ENCODE measurements at places on chromosomes 2 and 18.

- DNase-seq, result no peak
Observed at GRCh38 chr2:31287654-31288053, 53.7 kb downstream of the EHD3 start.

DNA sequence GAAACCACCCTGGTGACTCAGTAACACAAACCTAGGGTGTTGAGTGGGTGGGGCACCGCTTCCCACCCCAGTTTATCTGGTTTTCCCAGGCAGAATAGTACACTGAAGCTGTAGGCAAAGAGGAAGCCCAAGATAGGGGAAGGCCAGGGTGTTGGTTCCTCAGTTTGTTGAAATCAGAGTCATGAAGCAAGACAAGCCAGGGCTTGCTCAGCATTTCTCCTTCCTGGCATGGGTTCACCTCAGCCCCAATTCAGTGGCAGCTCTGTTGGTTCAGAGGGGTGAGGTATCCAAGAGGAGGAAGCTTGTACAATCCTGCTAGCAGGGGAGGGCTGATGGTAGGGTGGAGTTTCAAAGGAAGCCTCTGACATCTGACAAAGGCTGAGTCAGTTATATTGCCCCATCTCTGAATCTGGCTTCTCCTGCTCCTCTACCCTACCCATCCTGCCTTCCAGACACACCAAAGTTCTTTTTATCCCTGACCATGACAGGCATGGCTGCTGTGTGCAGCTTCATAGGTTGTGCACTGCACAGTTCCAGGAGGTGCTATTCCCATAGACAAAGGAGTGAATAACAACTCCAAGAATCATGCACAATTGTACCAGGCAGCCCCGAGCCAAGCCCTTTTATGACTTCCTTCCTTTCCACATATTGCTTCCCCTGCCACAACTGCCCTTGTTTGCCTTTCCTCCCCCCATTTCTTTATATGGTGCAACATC lies 24.9 kb upstream of the RAB10 start:
- DNase-seq, result no peak

DNA sequence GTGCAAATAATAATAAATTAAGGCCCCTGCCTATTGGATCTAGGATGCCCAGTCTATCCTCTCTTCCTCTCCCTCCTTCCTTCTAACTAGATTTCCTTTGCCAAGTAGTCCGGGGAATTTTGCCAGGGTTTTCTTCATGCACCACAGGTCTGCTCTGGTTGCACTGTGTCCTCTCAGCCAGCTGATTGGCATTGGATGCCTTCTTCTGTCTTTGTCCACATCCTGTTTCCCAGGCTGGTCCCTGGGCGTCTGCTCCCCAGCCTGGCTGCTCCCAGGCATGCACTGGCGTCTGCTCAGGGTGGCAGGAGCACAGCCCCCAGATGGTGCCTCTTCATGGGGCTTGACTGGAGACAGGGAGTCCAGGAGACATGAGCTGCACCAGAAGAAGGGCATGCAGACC lies 66.4 kb downstream of the GALR1 start:
- no peak for DNase-seq

DNA sequence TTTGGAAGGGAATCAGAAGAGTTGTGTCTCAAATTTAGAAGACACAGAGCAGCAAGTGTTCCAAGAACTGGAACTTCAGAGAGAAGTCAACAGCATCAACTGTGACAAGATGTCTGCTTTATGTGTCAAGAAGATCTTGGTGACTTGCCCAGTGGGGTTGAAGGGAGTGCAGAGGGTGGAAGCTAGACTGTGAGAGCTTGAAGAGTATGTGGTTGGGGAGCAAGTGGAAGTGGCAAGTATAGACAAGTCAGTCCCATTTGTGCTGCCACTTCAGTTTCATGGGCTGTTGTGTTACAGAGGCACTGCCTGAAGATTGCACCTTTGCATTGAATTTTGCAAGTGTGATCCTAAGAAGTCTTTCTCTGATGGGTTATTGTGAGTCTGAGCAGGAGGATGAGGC lies 68.7 kb upstream of the MC2R start:
- no peak for DNase-seq

GRCh38 chr18:42011053-42011452 lies 56.0 kb downstream of the PIK3C3 start:
- DNase-seq, result no peak

- DNase-seq, result no peak
Observed at GRCh38 chr2:49207204-49207603, 52.9 kb upstream of the FSHR start.

- DNase-seq, result no peak
Observed at GRCh38 chr2:64404743-64405142, 49.2 kb upstream of the LGALSL start.
